ENCODE measurements at places on chromosomes 1 and 21.

- no peak for DNase-seq
Measured at GRCh38 chr1:42181687-42182086, 17.1 kb upstream of the GUCA2A start.

GRCh38 chr21:42665026-42665425 lies 11.6 kb downstream of the PDE9A start:
- DNase-seq = no peak

DNA sequence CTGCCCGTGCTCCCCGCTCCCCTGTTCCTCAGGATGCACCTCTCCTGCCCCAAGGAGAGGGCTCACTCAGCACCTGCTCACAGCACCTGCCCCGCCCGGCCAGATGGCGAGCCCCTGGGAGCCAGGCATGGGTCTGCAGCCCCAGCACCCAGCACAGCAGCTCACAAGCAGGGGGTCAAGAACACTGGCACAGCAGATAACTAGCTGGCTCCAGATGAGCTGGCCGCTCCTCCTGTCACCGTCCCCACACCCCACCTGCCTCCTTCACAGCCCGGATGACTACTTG lies 20.9 kb upstream of the EVA1B start:
- no peak for DNase-seq

DNA sequence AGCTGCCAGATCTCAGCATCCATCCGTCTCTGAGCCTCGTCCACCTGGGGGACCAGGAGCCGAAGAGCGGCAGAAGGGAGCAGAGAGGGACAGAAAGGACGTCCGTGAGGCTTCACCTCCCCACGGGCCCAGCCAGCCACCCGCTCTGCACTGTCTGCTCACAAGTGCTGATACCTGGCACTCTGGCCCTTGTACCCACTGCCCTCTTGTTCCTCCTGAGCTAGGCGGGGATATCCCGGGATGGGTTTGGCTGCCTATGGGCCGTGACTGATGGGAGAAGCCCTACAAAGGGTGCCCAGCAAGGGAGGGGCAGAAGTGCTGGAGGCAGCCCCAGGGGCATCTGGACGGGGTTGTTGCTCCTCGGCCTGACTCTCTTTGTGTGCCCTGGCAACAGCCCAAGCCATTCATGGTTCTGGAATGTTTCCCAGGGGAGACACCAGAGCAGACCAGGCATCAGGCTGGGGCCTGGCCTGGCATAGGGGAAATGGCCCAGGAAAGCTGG lies 57.6 kb downstream of the LDLRAD2 start:
- DNase-seq = no peak

DNA sequence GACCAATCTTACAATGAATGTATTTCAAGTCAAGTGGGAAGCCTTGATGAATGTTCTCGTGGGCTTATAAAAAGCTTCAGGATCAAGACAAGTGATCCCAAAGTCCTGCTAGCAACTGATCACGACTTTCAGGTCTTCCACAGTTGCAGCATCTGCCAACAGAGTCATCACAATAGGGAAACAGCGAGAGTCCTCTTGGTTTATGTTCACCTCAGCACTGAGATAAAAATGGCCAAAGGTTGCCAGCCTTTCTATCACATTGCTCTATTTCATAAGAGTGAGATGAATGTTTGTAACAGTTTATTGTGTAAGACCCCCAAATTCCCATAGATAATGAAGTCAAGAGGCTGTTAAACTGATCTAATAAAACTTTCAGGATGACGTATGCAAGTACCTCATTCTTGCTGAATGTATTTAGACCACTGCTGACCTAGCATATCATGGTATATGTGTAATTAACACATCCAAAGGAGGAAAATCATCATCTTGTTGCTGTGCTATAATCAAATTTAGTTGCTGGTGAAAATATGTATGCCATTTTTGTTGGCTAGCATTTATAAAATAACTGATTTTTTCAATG lies 150.6 kb downstream of the TGFBR3 start:
- DNase-seq = no peak

- DNase-seq = no peak
Measured at GRCh38 chr21:37182222-37182621, 84.9 kb downstream of the VPS26C start.

DNA sequence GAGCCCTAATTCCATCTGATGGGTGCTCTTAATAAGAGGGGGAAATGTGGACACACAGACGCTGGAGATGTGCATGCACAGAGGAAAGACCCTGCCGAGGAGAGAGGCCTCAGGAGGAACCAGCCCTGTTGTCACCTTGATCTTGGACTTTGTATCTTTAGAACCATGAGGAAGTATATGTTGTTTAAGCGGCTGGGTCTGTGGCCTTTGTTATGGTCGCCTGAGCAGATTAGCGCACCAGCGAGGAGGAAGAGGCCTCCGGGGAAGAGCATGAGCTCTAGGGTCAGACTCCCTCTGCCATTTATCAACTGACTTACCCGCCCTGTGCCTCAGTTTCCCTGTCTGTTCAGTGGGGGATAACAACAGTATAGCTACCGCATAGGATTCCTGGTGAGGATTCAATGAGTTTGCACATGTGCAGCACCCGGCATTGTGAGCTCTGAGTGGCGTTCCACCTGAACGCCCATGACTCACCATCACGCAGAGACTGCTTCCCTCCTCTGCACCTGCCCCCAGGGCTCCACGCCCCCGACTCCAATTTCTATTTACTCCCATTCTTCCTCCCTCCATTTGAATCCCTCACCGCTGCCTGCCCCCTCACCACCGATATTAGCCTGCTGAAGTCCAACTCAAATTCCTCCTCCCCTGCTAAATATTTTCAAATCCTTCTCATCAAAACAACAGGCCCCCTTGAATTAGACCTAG lies 67.2 kb downstream of the ATP5PO start:
- no peak for DNase-seq

- DNase-seq = peak; percentile 49
Measured at GRCh38 chr21:17818186-17819113, 706 bp downstream of the C21orf91 start.

DNA sequence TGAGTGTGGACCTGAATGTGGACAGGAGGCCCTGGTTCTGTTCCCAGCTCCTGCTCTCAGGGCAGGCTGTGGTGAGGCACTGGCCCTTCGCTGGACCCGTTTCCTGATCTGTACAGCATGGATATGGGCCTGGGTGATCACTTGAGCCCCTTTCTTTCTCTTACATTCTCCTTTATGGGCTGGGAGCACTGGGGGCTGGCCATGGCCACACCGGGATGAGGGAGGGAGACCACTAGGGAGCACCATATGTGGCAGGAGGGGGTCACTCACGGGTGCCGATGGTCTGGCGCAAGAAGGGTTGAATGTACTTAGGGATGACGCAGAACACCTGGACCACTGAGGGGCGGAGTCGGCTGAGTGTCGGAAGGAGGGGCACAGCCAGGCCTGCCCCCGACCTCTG lies 2.7 kb downstream of the DCST2 start:
- no peak for DNase-seq

- no peak for DNase-seq
Measured at GRCh38 chr1:245603311-245603865, 448.6 kb downstream of the KIF26B start.

- DNase-seq = no peak
Measured at GRCh38 chr1:50859657-50860056, 100.4 kb downstream of the FAF1 start.

DNA sequence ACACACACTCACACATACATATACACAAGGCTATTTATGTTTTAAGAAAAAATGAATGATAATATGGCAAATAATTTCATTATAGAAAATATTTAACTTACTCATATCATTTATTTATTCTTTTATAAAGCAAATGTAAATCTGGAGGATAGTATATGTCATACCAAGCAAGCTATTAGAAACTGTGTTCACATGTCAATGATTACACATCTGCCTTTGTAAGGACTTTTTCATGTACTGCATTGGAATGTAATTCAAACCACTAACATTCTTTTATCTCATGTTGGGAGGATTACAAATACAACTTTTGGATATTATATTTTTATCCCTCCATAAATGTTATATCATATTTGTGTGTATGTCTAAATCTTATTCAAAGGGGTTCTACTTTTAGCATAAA lies 1887.4 kb downstream of the NCAM2 start:
- no peak for DNase-seq

GRCh38 chr1:234213658-234214128 lies 159.6 kb upstream of the COA6 start:
- no peak for DNase-seq

GRCh38 chr1:53365437-53366063 lies 37.7 kb upstream of the LRP8 start:
- DNase-seq = no peak

GRCh38 chr21:35005077-35005476 lies 44.0 kb downstream of the RUNX1 start:
- no peak for DNase-seq

DNA sequence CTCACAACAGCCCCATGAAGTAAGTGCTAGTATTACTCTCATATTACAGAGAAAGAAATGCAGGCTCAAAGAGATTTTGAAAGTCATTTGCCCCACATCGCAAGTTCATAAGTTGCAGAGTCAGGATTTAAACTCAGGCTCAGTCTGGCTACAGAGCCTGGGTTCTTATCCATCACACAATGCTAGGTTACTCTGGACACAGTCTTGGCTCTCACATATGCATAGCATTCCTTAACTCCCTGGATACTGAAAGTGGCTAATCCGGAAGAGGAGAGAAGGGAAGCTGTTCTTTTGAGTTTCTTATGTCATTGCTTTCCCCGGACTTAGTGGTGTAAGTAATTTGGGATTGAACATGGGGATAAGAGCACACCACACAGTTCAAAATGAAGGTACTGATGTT lies 357.4 kb upstream of the PLXNA2 start:
- no peak for DNase-seq

DNA sequence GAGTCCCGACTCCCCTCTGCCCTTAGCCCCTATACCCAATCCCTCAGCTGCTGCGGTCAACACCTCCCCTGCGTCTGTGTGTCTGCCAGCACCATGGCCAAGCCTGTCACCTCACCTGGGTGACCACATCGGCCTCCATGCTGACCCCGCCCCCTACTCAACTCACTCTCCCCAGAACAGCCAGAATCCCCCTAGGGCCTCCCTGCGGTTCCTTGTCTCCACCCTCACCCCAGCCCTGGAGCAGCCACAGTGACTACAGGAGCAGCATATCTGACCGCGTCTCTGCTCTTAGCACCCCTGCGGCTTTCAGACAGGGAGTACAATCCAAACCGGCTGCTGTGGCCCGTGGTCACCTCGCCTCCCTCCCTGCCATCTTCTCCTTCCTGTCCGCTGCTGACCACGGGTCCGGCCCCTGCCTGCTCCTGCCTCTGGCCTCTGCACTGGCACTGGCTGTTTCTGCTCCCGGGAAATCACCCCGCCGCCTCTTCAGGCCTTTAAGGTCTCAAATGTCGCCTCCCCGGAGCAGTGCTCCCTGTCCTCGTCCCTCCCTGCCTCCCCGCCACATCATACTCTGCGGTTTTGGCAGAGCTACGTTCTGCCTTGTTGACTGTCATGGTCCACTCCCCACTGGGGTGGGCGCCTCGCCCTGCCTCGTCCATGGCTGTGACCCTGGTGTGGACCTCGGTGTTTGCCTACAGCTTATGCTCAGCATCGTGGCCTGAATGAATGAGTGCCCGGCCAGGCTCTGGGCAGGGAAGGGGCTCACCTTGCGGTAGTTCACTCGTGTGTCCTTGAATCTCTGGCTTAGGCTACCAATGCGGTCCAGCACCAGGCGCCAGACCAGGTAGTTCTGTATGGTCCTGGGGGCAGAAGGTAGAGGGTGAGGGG lies 11.1 kb downstream of the PRXL2B start:
- DNase-seq = no peak

- no peak for DNase-seq
Measured at GRCh38 chr1:3609769-3610526, 1.4 kb downstream of the MEGF6 start.

GRCh38 chr1:65979136-65980044 lies 186.7 kb downstream of the PDE4B start:
- no peak for DNase-seq

GRCh38 chr1:7646981-7647901 lies 123.9 kb upstream of the VAMP3 start:
- DNase-seq = peak; percentile 59

- DNase-seq = no peak
Measured at GRCh38 chr1:195071461-195071860, 1536.8 kb downstream of the KCNT2 start.

DNA sequence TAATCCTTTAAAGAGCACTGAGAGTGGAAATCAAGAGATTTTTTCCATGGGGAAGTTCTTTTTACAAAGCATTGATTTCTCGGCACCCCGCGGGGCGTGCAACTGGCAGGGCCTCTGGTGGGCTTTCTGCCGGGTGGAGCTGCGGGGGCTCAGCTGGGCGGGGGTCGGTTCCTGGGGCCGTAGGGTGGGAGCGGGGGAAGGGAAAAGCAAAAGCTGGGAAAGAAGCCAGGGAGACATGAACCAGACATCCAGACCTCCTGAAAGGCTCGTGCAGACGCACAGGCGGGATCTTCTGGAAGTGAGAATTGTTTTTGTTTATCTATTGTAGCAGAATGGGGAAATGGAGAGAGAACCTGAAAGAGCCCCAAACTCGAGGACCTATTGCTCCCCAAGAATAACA lies 235.2 kb downstream of the FAM72C start:
- DNase-seq = no peak

- no peak for DNase-seq
Measured at GRCh38 chr21:44402323-44403105, 49.1 kb downstream of the TRPM2 start.

GRCh38 chr1:169891539-169891885 lies 2.2 kb downstream of the SCYL3 start:
- no peak for DNase-seq

- no peak for DNase-seq
Measured at GRCh38 chr1:14304381-14304865, 294.1 kb upstream of the KAZN start.

DNA sequence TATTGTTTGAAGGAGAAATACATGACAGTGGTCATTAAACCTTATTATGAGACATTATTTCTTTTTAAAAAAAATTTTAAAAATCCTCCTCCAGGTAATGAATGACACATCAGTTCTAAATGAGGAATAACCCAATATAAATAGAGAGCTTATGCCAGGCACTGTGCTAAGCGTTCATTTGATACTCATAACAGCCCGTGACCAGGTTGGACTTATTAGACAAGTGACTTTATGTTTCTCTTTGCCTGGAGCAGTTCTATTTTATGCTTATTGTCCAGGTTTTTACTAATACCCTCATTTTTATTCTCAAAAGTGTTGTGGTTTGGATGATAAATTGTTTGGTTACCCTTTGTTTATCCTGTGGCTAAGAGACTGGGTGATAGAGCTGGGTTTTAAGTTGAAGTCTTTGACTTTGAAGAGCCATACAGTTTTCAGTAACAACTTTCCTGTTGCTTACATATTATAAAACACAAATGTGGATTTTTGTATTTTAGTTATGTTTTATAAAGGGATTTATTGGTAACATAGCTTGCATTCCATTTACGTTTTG lies 84.2 kb downstream of the RABGAP1L start:
- DNase-seq = no peak

DNA sequence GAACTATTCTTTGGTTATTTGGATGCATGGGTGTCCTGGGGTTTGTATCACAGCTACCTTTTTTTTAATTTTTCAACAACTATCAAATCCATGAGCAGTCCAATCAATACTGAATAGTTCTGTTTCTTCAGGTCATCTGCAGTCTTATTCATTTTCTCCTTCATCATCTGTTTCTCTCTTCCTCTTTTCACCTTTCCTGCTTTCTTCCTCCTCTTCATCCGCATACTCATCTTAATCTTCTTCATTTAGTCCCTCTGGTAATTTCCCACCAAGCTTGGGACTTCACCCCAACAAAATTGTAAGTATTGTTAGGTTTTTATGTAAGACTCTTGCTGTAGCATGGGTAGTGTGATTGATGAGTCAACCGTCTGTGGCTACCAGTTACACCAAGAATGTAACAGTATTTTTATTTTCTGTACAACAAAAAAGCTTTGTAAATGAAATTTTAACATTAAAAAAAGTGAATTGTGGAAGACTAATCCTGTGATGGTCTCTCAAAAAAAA lies 184.1 kb upstream of the RNPC3 start:
- DNase-seq = no peak

All from neuronal stem cell (in vitro differentiated cells).